ENCODE measurements at places on chromosomes 7 and 10. TPM values are rescaled to one million over a fixed set of nuclear protein-coding genes. Genes with fewer than 3 reads are reported as not detected.

Gene ICA1
- total RNA-seq, result 1.5 TPM

Gene DYNC1I1
- 0.10 TPM for total RNA-seq

Gene SHH
- total RNA-seq, result 0.11 TPM

Gene GPR37
- total RNA-seq, result 1.4 TPM

Gene FAM200A
- total RNA-seq, result 5.8 TPM

Gene GLRX3
- total RNA-seq, result 172 TPM

Gene ANKRD61
- 0.28 TPM for total RNA-seq

Gene MYL10
- not detected for total RNA-seq

Gene TMEM60
- 20.6 TPM for total RNA-seq

Gene CLCN1
- 0.04 TPM for total RNA-seq

Gene TMEM176B
- not detected for total RNA-seq

Gene OR2A1
- not detected for total RNA-seq

Gene C10orf62
- total RNA-seq, result not detected

Gene IL6
- 0.28 TPM for total RNA-seq
